A172 (cell line): ENCODE measurements at places on chromosomes 2 and 18.

GRCh38 chr2:239719791-239720360 is 305.3 kb downstream of the NDUFA10 start:
- no peak for DNase-seq

DNA sequence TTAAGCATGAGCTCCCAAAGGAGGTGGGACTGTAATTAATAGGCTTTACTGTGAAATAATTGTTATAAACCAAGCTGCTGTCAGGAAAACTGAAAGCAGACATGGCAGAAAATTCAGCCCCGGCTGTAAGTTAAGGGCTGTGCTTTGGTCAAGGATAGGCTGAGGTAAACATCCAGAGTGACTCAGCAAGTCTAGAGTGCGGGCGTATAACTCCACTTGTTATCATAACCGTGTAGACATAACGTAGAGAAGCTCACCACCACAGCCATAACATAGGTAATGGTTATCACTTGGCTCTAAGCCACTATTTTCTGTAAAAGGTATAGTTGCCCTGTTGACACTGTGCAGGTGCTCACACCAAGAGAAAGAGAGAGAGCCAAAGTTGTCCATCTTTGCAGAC is 316.8 kb downstream of the DCDC2C start:
- no peak for DNase-seq

DNA sequence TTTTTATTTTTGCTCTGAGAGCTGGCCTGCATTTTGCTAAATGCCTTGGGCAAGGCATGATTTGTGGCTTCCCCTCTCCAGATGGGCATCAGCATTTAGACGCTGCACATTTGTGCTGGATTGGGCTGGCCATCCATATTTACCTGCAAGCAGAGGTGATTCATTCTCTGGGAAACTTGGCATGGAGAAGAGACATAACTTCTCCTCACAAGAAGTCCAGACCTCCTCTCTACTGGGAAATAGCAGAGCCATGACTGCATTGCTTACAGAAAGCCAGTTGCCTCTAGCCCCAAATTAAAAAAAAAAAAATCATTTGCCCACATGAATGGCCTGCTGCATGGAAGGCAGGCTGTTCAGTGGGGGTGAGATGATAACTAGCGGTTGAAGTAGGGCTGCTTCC is 120.1 kb downstream of the ACTR3 start:
- DNase-seq: no peak

DNA sequence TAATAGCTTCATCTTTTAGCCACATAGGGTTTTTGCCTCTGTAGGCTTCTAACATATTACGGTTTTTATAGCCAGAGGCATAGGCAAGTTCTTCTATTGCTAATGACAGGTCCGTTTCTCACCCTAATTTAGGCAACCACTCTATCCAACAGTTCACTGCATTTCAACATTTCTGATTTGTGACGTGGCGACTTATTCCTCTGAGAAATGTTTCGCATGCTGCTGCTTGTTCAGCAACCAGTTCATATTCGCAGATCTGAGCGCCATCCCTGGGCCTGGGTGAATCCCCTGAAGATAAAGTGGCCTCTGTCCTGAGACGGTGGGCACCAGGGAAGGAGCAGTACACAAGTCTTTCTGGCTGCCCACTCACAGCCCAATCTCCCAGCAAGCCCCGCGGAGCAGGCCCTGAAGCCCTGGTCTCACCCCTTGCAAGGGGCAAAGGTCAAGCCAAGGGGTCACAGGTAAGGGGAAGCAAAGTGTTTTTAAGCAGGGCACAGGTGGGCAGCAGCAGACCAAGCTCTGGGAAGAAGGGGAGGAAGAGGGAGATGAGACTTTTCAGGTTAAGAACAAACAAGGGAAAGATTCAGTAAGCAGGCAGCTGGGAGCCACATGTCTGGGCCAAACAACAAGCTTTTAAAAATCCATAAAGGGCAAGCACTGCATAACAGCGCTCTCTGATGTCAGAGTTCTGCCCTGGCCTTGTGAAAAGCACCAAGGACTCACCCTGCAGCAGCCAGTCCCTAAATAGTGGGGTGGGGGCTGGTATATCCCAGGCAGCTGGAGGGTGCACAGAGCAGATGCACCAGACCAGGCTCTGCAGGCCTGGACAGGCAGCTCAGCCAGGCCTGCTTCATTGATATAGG is 10.8 kb upstream of the COX7A2L start:
- DNase-seq: no peak

DNA sequence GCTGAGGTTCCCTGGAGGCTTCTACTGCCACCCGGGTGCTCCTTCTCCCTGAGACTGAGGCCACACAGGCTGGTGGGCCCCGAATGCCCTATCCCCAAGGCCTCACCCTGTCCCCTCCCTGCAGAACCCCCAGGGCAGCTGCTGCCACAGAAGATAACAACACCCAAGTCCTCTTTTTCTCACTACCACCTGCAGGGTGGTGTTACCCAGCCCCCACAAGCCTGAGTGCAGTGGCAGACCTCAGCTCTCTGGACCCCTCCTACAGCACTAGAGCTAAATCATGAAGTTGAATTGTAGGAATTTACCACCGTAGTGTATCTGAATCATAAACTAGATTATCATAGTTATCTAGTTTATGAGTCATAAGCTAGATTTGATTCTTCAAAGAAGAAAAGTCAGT is 7.3 kb upstream of the CENPA start:
- peak; percentile 41 for DNase-seq

DNA sequence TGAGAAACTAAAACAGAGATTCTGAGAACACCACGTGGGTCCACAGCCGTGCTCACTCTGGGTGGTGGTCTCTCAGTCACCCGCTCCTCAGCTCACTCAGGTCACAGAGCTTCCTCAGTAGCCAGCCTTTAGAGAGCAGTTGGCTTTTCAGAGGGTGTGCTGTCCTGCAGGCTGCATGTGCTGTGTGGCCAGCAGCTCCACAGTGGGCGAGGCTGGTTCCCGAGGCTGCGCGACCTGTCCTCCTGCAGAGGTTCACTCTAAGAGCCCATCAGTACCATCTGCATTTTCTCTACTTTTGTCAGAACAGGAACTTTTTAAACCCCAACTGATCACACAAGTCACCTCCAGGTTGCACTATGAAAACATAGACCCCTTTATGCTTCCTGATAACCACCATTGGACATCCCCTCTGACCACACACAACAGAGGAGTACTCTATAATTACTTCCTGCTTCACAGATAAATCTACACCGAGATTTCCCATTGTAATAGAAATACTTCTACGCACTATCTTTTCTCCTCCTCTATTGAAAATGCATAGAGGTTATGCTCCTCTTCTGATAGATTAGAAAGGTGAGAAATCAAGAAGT is 93.1 kb downstream of the GYPC start:
- DNase-seq: no peak

GRCh38 chr2:219131327-219131726 is 29.3 kb downstream of the NHEJ1 start:
- no peak for DNase-seq

DNA sequence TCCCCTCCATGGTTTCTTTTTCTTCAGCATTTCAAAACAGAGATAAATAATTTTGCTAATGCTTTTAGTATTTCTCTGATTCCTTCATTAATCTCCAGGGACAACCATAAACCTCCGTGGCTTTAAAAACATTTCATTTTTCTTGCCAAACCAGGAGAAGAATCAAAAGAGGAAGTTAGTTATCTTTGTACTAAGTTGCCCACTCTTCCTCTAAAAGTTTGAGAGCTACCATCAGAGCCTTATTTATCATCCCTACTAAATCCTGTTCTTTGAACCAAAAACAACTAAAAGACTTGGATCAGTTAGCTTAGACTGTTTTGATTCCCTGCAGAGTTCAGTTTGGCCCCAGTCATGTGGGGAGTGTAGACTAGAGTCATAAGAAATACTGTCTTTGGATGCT is 208.4 kb downstream of the SETBP1 start:
- DNase-seq: no peak

DNA sequence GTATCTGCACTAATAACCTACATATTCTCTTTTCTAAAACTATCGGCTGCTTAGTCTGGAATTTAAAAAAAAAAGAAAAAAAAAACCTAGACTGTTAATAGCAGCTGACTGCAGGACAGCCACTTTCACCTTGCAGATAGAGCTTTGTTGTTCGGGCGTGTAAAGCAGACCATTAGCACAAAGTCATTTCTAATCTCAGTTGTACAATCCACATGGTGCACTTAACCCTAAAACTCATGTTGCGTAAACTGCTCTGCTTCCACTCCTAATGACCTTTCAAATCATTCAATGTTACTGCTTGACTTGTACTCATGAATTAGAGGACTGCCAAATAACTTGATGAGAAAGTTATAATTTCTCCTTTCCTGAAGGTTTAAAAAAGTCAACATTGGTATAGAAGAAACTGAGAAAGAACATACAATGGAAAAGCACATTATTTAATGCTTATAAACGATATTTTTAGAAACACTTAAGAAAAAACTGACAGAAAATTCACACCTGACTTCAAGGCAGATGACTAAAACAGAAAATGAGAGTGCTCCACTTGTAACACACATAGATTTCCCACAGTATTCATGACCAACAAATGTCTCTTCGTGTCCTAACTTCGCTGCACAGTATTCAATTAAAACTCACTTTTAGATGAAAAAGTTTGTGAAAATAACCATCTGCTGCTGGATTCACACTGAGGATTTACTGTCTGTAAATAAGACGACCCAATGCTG is 2.6 kb downstream of the CDH2 start:
- peak; percentile 35 for DNase-seq

DNA sequence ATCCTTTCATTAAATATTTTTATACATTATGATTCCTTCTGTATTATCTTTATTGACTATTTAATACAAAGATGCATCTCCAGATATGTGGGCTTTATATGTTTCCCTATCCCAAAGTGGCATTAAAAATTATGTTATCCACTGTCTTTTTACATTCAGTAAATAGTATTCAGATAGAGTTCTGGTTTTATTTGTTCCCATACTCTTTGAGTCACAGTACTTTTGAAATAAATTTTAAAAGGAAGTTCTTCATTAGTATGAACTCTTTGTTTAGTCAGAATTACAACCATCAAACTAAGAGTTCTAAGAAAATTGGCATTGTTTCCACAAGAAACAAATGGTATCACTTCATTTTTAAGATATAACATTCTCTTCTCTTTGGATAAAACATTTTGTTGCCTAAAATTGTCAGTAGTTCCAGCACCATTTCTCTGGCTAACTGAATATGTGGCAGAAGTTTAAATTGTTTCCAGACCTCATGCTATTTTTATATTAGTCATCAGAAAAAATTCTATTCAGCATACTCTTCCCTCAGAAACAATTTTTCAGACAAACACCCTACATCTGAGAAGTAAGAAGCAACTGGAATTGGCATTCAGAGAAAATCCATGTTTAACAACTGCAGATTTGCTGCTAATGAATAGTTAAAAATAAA is 88.5 kb upstream of the COL5A2 start:
- DNase-seq: peak; percentile 50

DNA sequence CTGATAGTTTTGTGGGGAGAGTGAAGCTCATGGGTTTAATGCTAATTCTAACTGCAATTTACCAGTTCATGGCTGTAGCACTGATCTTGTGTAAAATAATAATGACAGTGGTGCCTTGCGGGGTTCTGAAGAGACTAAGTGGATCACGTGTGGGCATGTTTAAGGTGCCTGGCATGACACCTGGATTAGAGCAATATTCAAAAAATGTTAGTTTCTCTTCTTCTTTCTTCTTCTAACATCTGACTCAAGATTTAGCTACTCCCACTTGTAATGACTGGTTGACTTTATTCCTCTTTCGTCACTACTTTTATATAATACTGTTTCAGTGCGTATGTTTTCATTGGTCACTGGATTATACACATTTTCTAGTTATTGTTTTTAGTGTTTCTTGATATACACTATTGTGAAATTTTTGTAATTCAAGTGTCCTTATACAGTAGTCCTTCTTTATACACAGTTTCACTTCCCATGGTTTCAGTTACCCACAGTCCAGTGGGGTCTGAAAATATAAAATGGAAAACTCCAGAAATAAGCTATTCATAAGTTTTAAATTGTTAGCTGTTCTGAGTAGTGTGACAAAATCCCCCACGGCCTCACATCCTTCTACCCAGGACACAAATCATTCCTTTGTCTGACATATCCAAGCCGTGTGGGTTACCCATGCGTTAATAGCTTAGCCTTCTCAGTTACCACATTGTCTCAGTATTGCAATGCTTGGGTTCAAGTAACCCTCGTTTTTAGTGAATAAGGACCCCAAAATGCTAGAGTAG is 662.2 kb upstream of the CNTNAP5 start:
- no peak for DNase-seq

DNA sequence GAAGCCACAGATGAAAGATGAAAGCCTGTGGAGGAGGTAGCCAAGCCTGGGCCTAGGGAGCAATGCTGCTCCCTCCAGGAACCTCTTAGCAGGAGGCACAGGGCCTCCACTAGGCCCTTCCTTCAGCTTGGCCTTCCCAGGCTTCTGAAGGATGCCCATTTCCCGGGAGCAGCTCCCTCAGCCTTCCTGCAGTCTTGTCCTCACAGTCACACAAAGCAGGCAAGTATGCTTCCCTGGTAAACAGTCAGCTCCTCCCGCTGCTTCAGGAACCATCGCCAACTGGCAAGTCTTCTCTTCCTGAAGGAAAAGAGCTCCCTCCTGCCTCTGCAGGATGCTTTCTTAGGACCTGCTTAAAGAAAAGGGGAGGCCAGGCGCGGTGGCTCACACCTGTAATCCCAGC is 53.2 kb downstream of the SMAD7 start:
- DNase-seq: no peak

DNA sequence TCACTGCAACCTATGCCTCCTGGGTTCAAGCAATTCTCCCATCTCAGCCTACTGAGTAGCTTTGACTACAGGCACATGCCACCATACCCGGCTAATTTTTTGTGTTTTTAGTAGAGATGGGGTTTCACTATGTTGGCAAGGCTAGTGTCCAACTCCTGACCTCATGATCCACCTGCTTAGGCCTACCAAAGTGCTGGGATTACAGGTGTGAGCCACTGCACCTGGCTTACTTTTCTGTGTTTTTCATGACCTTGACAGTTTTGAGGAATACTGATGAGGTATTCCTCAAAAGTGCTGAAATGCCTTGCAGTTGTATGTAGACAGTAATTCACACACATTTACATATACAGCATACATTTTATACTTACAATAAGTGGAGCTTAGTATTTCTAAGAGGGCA is 126.1 kb downstream of the PHLPP1 start:
- no peak for DNase-seq
